ENCODE measurements at places on chromosomes 5 and 9.

DNA sequence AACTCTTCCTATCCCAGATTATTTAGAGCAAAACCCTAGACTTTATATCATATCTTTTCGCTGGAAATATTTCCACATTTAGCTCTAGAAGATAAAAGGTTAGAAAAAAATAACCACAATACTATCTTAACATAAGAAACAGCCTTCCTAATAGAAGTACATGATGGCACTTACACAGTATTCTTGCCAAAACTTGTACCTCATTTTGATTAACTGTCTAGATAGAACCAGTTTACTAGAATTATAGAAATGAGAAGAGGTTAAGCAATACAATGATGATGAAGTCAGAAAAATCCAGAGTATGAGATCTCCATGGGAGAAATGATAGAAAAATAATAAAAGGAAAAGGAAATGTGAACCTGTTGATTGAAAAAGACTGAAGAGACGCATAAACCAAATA is 63.1 kb downstream of the SLC12A2 start:
- DNase-seq, result no peak

- peak; percentile 89 for DNase-seq
Measured at GRCh38 chr5:132496631-132497487, 6.3 kb upstream of the IRF1 start.

- no peak for DNase-seq
Measured at GRCh38 chr9:93123561-93124283, 10.3 kb downstream of the NINJ1 start.

DNA sequence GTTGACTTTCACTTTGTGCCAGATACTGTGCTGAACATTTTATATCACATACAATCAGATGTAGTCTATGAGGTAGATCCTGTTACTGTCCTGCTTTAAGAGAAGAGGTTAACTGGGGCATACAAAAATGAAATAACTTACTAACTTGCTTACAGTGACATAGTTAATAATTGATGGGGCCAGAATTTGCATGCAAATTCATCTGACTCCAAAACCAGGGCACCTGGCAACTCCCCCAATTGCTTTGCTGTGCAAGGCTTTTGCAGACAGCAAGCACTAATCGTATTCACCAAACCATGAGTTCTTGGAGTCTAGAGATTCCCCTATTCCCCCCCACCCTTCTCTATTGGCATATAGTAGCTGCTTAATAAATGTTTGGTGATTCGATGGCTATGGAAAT is 155.9 kb downstream of the TTLL11 start:
- DNase-seq, result no peak

GRCh38 chr5:37248421-37248969 is 681 bp downstream of the CPLANE1 start:
- no peak for DNase-seq

DNA sequence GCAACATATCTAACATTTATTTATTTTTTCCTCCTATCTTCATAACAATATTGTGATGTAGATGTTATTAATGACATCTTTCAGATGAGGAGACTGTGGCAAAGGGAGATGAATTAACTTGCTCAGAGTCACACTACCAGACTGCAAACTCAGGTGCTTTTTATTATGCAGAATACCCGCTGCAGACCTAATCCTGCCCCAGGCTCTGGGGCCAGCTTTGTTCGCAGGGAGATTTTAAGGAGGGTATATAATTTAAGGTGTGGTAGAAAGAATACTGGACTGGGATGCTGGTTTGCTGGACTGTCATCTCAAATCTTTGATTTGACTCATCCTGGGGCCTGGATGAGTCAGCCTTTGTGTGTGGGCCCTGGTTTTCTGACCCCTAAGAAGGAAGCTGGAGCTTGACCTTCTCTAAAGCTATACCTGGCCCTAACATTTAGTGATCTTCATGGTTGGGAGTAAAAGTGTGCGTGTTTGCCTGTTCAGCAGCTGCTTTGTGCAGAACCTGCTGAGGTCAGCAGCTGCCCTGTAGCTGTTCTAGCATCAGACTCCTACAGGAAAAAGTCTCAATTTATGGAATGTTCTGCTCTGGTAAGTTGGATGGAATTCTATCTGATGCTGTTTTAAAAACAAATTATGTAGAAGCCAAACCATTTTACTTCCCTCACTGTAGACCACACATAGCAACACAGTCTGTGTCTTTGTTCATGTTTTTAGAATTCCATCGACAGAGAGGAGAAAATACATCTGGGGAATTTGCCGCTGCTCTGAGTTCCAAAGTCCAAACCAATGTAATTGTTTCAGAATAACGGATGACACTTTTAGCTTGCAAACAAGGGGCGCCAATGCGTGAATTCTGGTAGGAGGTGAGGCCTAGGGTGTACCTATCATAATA is 4.5 kb downstream of the SLC36A1 start:
- no peak for DNase-seq

DNA sequence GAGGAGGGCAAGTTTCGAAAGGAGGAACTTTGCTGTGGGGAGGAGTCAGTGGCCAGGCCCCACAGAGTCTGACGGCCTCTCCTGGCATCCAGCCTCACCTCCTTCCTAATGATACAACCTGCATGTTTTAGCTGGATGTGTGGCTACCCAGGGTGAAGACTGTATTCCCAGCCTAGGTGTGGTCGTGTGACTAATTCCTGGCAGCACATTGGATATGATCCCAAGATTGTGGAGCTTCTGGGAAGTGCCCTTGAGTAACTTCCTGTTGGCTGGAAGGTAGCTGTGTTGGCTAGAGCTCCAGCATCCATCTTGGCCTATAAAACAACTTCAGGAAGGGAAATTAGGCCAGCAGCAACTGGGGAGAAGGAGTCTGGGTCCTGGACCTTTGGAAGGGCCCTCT is 19.0 kb upstream of the LPCAT1 start:
- DNase-seq, result no peak

DNA sequence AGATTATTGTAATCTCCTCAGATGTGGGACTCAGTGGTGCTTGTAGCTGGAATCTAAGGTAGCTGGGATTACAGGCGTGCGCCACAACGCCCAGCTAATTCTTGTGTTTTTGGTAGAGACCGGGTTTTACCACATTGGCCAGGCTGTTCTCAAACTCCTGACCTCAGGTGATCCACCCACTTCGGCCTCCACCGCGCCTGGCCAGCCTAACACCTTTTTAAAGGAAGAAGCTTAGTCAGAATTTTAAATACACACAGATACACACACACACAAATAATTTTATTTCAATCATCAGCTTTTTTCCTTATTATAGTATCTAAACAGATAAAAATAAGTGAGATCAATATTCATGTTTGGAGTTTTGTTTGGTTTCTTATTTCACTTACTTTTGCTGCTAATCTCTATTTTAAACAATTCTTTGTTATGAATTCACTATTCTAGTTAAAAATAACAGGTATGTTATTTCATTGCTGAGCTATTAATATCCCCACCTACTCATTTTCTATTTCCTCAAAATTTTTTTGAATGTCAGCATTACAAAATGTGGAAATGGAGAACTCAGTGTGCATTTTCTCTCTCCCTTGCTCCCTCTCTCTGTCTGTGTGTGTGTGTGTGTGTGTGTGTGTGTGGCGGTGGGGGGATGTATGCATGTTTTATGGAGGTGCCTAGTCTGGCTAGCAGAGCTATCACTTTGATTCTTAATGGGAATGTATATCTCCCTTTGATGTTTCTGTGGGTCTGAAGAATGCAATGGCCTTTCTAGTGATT is 960.6 kb upstream of the DMAC1 start:
- no peak for DNase-seq

DNA sequence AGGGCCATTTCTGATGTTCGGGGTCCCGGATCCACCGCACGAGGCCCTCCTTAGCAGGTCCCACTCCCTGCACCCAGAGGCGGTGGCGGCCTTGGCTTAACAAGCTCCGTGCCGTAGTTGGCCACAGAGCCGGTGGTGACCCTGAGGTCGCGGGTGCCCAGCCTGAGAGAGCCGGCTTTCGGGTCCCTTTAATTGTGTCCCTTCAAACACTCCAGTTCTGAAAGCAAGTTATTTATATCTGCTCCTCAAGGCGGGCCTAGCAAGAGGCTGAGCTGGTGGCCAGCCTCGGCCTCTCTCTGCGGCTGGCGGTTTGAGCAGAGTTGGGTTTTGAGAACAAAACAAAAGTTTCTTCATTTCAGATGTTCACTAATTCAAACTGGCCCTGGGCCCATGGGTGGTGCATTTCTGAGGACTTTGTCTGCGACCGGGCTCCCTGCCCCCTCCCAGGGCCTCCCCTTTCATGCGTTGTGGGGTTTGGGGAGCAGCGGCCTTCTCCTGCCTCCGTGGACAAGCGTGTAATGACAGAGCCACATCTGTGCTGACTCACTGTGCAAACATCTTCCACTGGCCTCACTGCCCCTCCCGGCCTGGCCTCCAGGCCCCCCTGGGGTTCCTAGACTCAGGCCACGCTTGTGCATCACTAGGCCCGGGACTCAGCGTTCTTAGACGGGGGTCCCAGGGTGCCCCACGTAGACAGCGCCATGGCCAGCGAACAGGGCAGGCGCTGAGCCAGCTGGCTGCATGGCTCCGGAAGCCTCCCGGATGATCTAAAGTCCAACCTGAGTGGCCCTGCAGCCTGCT is 49.4 kb upstream of the COL5A1 start:
- DNase-seq, result peak; percentile 28

DNA sequence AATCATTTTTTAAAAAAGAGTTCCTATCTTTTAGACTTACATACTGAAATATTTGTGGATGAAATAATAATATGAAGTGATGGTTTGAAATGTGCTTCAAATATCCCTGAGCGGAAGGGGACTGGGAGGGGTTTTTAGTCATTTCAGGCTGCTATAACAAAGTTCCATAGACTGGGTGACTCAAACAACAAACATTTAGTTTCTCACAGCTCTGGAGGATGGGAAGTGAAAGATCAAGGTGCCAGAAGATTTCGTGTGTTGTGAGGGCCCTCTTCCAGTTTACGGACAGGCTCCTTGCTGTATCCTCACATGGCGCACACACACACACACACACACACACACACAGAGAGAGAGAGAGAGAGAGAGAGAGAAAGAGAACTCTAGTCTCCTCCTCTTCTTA is 27.1 kb upstream of the TEX10 start:
- no peak for DNase-seq

DNA sequence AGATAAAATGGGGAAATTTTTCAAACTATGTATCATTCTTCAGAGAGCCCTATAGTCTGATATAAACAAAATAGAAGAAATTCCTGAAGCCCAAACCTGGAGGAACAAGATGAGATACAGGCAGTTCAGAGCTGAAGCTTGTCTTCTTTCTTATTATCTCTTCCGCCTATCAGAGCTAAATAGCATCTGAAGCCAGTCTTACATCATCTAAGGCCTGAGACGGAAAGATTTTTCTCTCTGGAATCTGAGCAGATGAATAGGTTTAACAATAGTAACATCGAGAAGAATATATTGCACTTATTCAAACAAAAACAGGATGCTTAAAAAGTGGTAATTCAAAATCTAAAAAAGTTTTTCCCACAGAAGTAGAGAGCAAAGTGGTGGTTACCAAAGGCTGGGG is 59.8 kb downstream of the LPAR1 start:
- DNase-seq, result no peak

GRCh38 chr9:111399211-111399739 is 69.3 kb upstream of the OR2K2 start:
- no peak for DNase-seq

DNA sequence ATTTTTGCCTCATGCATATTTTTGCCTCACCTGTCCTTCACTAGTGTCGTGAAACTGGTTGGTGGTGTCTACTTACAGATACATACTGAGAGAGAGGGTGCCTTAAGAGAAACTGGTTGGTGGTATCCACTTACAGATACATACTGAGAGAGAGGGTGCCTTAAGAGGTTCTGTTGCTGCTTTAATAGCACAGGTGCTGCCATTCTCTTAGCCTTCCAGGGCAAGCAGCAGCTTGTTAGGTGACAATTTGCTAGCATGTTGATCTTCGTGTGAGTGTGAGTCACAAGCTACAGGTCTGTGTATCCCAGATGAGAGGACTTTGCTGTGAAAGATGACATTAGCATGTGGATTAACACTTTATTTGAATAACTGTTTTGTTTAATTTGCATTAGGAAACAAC is 1.4 kb downstream of the PTTG1 start:
- DNase-seq, result no peak

GRCh38 chr5:9547122-9547947 is 1.5 kb upstream of the SEMA5A start:
- no peak for DNase-seq

GRCh38 chr9:133901184-133901835 is 90.8 kb downstream of the VAV2 start:
- no peak for DNase-seq

GRCh38 chr5:65073250-65073661 is 304.5 kb downstream of the CWC27 start:
- DNase-seq, result no peak

GRCh38 chr5:109407913-109408312 is 1.9 kb downstream of the PJA2 start:
- no peak for DNase-seq

GRCh38 chr9:121887553-121888437 is 205.3 kb downstream of the TTLL11 start:
- DNase-seq, result no peak

DNA sequence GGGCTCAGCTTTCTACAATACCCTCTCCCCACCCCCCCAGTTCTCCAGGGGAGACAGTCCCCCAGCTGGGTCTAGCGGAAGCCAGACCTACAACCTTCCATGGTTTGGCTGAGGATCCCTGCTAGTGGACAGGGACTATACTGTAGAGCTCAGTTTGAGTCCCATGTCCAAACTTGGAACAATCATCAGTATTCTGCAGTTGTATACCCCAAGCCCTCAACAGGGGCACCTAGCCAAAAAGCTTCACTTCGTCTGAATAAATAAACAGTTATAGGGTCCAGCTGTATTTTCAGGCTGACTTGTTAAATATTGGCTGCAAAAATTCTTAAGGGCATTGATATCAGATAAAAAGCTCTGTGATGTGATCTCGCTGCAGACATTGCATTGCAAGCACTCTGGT is 15.4 kb upstream of the C9 start:
- DNase-seq, result no peak

GRCh38 chr5:31553863-31554262 is 21.8 kb downstream of the C5orf22 start:
- DNase-seq, result no peak

All from activated CD8-positive, alpha-beta memory T cell treated with anti-CD3 and anti-CD28 coated beads, Interleukin-2, amount 10 ng/mL, durations not matched to agents 7 days and 5 days (primary cell).